ENCODE measurements at places on chromosomes 3 and 15.

DNA sequence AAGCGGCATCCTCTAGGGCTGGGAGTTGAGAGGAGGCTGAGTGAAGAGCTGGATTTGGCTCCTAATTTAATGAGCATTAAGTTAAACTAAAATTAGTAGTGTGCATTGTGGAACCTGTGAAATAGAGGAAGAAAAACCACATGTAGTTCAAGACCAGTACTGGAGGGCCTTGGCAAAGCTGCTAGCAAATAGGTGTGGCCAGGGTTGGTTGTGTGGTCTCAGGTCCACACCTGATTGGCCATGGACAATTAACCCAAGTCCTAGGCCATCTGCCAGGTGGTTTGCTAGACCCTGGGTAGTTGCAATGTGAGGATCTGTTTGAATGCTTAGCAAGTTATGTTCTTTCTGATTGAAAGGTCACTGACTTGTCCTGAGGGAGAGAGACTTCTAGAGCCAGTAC is 275.5 kb downstream of the PDCD6IP start:
- no peak for DNase-seq

DNA sequence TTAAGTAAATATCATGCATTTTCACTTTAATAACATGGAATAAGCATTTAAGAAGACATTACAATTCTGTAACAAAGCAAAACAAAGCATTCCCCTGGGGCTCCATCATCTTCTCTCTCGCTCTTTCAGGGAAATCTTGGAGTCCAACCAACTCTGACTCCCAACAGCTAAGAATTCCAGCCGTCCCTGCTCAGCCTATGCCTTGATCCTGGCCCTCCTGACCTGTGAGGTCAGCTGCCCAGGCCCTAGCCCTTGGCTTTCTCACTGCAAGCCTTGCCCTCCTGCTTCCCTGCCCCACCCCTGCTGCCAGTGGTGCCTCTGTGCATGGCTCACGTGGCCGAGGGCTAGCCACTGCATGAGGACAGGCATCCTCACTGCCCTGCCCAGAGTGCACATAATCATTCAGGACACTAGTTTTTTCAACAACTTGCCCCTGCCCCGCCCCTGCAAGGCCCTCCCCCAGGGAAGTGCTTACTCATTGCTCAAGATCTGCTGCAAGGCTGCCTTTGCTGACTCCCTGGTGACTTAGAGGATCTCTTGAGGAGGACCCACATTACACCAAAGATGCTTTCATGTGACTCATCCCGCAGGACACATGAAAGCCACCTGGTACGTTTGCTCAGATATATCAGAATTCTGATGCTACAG is 37.6 kb downstream of the MTMR10 start:
- peak; percentile 4 for DNase-seq

GRCh38 chr3:191348098-191348497 is 17.8 kb upstream of the UTS2B start:
- DNase-seq: no peak

DNA sequence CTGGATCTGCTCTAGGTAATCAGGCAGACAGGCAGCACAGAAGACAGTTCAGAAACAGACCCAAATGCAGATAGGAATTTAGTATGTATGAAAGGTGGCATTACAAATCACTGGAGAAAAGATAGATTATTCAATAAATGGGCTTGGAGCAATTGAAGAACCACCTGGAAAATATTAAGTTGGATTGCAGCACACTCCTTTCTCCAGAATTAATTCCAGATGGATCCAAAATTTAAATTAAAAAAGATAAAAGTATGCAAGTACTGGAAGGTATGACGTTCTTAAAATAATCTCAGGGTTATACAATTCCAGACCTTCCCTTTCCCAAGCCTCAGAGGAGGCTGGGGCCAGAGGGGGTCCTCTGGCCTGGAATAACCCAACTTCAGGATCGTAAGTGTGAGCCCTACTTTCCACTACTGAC is 32.5 kb downstream of the HRH1 start:
- no peak for DNase-seq

- no peak for DNase-seq
Observed at GRCh38 chr3:133754455-133754854, 8.3 kb downstream of the TF start.

DNA sequence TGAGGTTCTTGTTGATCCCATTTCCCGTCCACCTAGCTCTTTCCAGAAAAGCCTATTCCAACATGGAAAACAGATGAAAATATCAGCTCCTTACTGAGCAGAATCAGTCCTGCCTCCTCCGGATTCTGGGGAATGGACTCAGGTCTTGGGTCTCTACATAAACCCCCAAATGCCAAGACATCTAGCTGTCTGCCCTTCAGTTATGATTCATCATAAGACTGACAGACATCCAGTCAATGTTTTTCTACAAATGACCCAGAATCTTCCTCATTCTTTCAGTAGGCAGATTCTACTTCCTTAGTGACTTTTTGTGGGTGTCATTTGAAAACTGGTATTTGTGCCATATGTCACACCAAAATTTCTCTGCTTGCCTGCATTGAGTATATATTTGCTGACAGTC is 103.0 kb upstream of the TGFBR2 start:
- DNase-seq: no peak

DNA sequence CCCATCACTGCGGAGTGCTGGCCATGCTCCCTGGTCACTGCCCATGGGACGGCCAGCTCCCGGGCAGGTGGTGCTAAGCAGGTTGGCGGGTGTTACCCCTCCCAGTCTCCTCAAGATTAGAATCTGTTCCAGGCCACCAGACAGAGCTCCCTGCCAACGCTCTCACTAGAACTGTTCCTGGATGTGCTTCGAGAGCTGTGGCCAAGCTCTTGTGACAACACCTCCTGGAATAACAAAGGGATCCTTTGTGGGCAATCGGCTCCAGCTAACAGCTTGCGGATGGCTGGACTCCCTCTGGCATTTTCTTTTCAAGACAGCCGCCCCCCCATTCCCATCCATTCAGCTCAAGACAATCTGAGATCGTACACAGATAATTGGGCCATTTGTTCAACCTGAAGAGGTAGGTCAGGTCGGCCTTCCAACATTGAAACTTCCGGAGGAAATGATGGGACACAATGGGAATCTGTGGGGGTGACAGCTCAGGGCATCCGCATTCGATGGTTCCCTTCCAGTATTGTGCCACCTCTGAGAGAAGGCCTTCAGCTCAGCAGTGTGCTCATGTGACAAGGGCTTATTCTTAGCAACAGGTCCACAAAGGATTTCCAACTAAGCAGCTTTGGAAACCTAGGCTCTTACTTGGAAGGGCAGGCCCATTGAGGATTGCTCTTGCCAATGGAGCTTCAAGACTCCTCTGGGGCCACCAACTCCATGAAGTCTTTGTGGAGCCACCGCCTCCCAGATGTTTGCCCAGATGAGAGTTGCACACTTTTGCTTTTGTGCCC is 11.6 kb upstream of the EPHB3 start:
- DNase-seq: no peak

GRCh38 chr3:127115691-127116351 is 77.1 kb upstream of the PRR23E start:
- no peak for DNase-seq

- no peak for DNase-seq
Observed at GRCh38 chr3:87614998-87615397, 338.6 kb upstream of the POU1F1 start.

GRCh38 chr3:102106416-102107097 is 257.2 kb downstream of the NFKBIZ start:
- no peak for DNase-seq

- DNase-seq: no peak
Observed at GRCh38 chr3:170982733-170983132, 43.8 kb downstream of the SLC2A2 start.

- no peak for DNase-seq
Observed at GRCh38 chr3:178849199-178849910, 222.3 kb downstream of the ZMAT3 start.

DNA sequence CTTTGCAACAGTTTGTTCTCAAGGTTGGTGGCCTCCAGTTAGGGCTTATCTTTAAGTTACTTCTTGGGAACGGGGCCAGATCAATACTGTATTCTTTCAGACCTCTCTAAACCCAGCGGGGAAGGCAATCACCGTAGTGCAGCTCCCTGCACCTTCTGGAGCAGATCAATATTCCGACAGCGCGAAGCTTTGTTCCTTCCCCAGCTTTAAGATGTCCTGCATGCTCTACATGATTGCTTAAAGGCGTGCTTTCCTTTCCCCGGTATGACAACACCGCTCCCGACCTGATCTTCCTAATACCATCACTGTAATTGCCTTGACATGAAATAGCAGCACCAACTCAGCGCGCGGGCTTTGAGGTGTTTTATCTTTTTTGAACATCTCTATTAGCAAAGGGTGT is 755.2 kb downstream of the NR2F2 start:
- no peak for DNase-seq

- DNase-seq: no peak
Observed at GRCh38 chr3:56630966-56631365, 52.1 kb downstream of the TASOR start.

DNA sequence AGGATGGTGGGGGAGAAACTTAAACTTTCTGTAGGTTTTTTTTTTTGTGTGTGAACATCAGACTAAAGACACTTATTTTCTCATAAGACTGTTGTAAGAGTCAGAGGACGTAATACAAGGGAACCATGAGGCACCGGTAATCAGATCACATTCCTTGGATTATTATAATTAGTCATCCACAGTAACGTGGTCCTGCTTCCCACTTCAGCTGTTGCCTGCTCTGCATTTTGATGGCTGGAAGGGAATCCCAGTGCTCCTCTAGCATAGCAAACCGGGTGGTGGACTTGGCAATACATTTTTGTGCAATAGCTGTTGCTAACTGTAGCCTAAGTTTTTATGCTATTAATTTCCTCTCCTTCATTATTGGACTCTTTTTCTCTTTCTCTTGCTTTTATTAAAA is 294.8 kb downstream of the NR2F2 start:
- no peak for DNase-seq

DNA sequence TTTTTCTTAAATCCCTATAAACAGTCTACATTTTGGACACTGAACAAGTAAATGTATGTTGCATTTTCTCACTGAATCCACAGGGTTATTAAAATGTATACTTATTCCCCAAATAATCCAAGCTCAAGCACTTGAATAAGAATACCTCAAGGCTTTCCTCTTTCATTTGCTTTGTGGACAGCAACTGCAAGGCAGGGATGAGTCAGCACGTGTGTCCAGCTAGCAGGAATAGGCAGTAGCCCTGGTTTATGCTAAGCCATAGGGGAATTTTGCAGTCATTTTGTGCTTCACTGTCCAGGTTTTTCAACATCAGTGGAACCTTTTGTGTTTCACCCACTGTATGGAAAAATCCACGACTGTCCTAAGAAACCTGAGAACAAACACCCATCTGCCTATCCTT is 96.7 kb upstream of the KCNMB2 start:
- no peak for DNase-seq

- no peak for DNase-seq
Observed at GRCh38 chr3:152100491-152101132, 168.1 kb upstream of the MBNL1 start.

- no peak for DNase-seq
Observed at GRCh38 chr15:28097656-28098359, 1.3 kb downstream of the OCA2 start.

DNA sequence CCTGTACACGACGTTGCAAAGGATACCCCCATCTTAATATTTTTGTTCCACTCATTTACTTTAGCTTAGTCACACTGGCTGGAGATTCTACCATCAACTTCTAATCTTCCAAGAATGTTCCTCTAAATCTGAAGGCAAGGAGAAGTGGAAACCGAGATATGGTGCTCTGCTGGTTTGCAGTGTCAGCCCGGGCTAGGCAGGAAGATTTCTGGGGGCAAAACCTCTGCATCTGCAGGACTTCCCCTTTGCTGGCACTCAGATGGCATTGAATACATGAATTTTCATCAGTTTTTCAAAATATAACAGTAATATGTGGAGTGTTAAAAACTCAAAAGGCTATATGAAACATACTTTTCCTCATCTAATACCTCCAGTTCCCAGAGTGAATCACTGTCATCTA is 240.4 kb downstream of the RPLP1 start:
- no peak for DNase-seq

DNA sequence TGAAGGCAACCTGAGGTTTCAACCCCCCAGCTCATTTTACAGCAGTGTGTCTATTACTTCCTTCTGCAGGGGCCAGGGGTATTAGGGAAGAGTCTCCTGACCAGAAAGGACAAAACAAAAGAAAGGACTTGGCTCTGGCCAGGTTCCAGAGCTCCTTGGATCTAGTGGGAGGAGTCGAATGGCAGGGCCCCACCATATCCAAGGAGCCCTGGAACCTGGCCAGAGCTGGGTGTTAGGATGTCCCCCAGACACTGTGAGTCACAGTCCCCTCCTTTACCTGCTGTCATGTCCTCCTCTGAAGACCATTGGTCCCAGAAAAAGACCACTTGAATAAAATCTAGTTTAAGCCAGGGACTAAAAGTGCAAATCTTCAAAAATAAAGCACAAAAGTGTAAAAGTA is 113.2 kb downstream of the EEFSEC start:
- no peak for DNase-seq

GRCh38 chr3:67719333-67719732 is 64.9 kb upstream of the SUCLG2 start:
- no peak for DNase-seq

GRCh38 chr3:180626844-180627243 is 24.9 kb downstream of the TTC14 start:
- DNase-seq: no peak
